SK-N-SH (cell line): ENCODE measurements at places on chromosomes 6 and 20. TPM values are rescaled to one million over a fixed set of nuclear protein-coding genes. Genes with fewer than 3 reads are reported as not detected.

GRCh38 chr6:112457886-112458285, 110.8 kb downstream of the RFPL4B start:
- no peak overlapping the region for H3K4me3 ChIP-seq
- H3K4me1 ChIP-seq, result peaks cover 12% of the 10 kb centered on the region; the same call in 1 of the 2 replicates
- DNase-seq, result no peak
- H3K27me3 ChIP-seq, result no peaks in the 10 kb centered on the region
- H3K27ac ChIP-seq, result no peak overlapping the region
- H3K36me3 ChIP-seq, result no peaks in the 10 kb centered on the region

DNA sequence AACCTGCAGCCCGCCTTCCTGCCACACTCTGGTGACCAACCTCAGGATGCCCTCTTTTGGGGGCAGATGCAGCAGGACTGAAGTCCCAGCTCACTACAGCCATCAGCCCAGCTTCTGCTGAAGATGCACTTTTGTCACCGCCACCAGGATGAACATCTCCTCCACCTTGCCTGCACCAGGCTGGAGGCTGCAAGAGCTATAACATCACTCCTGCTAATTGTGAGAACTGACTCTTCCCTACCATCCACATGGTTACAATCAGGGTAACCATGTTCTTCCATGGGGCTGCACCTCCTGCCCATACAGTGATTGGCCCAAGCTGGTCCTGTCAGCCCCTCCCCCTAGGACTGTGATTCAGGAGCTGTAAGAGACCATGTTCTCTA, 2.0 kb upstream of the ACTL10 start:
- H3K27me3 ChIP-seq, result no peaks in the 10 kb centered on the region
- H3K4me1 ChIP-seq, result no peaks in the 10 kb centered on the region
- H3K36me3 ChIP-seq, result peaks cover 8% of the 10 kb centered on the region; the same call in 1 of the 2 replicates
- H3K27ac ChIP-seq, result peak overlapping the region; percentile 90

- H3K27ac ChIP-seq, result peak overlapping the region; percentile 77
- DNase-seq, result no peak
- no peaks in the 10 kb centered on the region for H3K27me3 ChIP-seq
- peaks cover 20% of the 10 kb centered on the region for H3K4me1 ChIP-seq
- H3K36me3 ChIP-seq, result peaks cover 26% of the 10 kb centered on the region; the same call in 1 of the 2 replicates
Observed at GRCh38 chr6:31559958-31560696, 12.0 kb upstream of the LTA start.

Gene RFX6
- polyA plus RNA-seq, result not detected in 2 replicates

Gene NKX2-4
- polyA plus RNA-seq, result not detected in 2 replicates
